ENCODE measurements at places on chromosomes 6 and 20. TPM values are rescaled to one million over a fixed set of nuclear protein-coding genes. Genes with fewer than 3 reads are reported as not detected.

The SLC22A2 gene
- total RNA-seq, result not detected

The TNFAIP3 gene
- 6.8 TPM for total RNA-seq

The B3GALT4 gene
- total RNA-seq, result 8.5 TPM

The GINS1 gene
- total RNA-seq, result 0.73 TPM

The GPR6 gene
- total RNA-seq, result not detected

The CLVS2 gene
- not detected for total RNA-seq

The TGM2 gene
- total RNA-seq, result 581 TPM

The TUBB2A gene
- total RNA-seq, result 25.0 TPM

The RFX6 gene
- not detected for total RNA-seq

The RAD21L1 gene
- total RNA-seq, result not detected

The TRDN gene
- total RNA-seq, result 394 TPM

The PPP1R3G gene
- 13.1 TPM for total RNA-seq

The TSHZ2 gene
- 4.2 TPM for total RNA-seq

The SMIM28 gene
- not detected for total RNA-seq

The DOK5 gene
- 3.0 TPM for total RNA-seq

The TGM3 gene
- total RNA-seq, result not detected

The CTAGE9 gene
- not detected for total RNA-seq

The SPAG4 gene
- total RNA-seq, result 1.6 TPM

The OSBPL2 gene
- total RNA-seq, result 59.5 TPM

The TPD52L1 gene
- total RNA-seq, result 56.2 TPM

The NFATC2 gene
- total RNA-seq, result 2.1 TPM

The HLA-A gene
- total RNA-seq, result 249 TPM

The PBOV1 gene
- total RNA-seq, result not detected

The CST7 gene
- 1.4 TPM for total RNA-seq

The MYCT1 gene
- total RNA-seq, result 17.6 TPM

Data from Right ventricle myocardium inferior (tissue), 1 donor.